CMK (cell line): ENCODE measurements at places on chromosomes 4 and X.

DNA sequence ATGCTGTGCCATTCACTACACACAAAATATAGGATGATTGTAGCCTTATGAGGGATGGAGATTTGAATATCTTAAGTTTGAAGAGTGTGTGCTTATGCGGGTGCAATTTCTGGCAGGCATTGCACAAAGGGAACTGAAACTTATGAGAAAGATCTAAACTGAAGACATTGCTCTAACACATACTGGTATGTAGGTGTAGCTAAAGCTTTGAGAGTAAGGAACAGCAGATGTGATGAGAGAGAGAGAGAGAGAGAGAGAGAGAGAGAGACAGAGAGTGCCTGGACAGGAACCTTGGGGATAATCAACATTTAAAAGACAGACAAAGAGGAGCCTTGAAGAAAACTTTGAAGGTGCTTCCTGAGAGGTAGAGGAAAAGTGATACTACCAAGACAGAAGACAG, 379.7 kb downstream of the SPRY1 start:
- DNase-seq = no peak

DNA sequence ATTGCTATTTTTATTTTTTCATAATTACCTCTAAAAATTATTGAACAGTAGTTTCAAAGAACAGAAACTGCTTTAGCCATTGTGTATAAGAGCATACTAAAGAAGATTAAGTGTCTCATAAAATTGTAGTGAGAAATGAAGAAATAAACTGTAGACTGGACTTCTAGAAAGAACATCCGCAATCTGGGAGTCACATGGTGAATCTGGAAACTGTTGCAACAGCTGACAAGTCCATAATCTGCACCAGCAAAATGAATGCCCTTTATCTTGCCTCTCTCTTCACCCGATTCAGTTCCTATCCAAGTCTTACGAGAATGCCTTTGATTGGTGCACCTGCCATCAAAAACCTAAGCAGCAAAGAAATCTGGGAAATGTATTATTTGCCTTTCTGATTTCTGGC, 312.9 kb downstream of the NAF1 start:
- no peak for DNase-seq

DNA sequence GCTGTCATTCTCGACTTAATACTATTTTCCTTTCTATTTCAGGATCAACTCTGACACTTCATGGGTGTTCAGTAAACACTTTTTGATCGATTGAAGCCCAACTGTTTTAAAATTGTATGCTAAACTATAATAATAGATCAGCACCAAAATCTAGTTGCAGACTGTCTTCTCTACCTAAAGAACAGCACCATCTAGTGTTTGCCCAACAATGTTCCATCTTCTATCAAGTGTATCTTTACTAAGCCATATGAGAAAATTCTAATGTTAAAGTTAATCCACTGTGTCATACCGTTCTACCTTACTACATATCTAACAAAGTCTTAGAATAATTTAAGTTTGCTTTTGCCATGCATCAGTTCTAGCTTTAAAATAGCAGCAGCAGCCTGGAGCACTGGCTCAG, 113.0 kb upstream of the PRDX4 start:
- DNase-seq = no peak

DNA sequence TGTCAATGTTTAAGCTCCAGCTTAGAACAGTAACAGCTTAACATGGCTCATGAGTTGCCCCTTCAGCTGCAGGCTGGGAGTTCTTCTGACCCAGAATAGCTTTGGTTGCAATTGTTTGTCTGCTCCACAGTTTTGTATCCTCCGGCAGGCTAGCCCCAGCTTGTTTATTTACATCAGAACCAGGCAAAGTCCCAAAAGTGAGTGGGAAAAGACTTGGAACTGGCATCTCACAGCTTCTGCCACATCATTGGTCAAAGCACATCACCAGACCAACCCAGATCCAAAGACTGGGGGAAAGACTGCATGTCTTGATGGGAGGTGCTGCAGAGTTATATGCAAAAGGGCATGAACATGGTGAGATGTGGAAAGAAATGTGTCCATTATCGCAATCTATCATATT, 231.2 kb upstream of the CPEB2 start:
- DNase-seq = no peak

GRCh38 chr4:93092765-93093164, 735.8 kb upstream of the ATOH1 start:
- DNase-seq = no peak

- no peak for DNase-seq
Measured at GRCh38 chrX:72393836-72394517, 88.3 kb upstream of the CITED1 start.

DNA sequence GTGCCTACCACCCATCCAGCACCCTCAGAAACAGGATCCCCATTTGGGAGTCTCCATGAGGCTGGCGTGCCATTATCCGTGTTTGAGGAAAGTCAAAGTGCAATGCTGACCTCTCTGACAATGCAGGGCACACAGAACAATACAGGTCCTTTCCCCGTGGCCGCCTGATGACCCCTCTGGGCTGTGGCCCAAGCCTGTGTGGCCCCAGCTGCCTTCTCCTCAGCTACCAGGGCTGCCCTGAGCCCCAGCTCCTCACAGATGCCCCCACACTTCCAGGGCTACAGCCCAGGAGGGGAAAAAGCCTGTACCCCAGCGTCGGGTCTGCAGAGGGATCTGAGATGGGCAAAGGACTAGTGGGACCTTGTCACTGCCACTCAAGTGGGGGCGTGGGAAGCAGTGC, 15.5 kb downstream of the ZFYVE28 start:
- DNase-seq = no peak

DNA sequence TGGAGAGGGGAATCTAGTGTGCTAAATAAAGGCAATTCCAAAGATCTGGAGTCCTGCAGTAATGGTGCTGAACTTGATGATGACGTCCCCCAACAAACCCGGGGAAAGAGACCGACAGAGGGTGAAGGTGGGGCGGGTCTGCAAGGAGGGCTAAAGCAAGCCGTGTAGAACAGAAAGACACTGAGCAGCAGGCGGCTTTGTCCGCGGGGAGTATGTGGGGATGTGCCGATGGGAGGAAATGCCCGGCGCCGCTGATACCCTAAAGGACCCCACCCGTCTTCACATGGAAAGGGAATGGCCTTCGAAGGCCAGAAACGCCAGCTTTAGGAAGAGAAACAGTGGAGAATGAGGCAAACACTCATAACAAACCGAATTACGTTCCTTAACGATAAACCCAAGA, 528.9 kb downstream of the ZNF674 start:
- DNase-seq = no peak

DNA sequence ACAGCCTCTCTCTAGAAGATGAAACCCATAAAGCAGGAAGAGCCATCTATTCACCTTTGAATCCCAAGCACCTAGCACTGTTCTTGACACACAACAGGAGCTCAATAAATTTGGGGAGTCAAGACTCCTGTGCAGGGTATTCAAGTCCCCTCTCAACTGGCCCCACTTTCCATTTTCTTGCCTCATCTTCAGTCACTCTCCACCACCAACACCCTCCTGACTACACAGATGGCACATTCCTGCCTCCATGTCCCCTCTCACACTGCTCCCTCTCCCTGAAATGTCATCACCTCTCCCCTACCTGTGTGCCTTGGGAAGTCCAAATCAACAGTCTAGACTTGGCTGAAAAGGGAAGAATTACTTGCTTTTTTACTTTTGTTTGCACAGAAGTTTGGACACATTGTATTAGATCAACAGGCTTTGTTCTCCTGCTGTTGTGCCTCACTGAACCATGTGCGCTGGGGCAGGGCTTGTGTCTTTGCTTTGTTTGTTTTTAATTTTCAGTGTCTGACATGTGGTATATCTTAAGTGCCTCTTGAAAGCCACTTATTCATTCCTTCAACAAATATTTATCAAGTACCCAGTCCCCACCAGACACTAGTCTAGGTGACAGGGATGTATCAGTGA, 85.1 kb downstream of the APBB2 start:
- no peak for DNase-seq

- no peak for DNase-seq
Measured at GRCh38 chr4:53307819-53308780, 57.8 kb downstream of the SCFD2 start.

GRCh38 chrX:140099221-140099620, 133.9 kb upstream of the CXorf66 start:
- no peak for DNase-seq
